ENCODE measurements at places on chromosomes 16 and 17.

DNA sequence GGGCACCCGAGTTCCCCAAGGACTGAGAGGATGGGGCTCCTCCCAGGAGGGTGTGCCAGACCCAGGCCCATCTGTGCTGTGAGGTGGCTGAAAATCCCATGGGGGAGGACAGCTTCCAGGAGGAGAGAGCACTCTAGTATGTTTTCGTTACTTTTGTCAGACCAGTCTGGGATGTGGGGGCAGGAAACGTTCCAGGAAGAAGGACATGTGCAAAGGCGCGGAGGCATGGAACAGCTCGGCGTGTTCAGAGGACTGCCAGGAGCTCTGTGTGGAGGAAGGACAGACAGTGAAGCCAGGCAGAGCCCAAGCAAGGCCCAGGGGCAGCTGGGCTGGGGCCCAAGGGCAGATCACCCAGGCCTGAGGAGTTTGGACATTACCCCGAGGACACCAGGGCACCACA, 7.0 kb downstream of the CA4 start:
- no peak for DNase-seq

DNA sequence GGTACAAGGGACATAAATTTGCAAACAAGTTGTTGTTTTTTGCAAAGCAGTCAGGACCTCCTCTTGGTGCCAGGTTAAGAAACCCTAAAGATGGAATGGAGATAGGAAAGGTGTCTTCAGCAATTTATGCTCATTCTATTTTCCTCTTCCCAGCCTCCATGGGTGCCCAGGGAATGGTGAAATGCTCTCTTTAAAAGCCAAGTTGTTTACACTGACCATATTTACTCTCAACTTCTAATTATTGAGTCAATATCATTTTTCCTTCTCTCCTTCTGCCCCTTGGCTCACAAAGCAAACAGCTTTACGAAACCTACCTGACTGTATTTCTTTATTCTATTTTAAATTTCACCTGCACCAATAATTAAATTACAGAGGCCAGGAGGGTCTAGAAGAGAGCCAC, 138.5 kb upstream of the IRX3 start:
- no peak for DNase-seq

GRCh38 chr17:31745964-31746600, 113.0 kb downstream of the COPRS start:
- DNase-seq: no peak

DNA sequence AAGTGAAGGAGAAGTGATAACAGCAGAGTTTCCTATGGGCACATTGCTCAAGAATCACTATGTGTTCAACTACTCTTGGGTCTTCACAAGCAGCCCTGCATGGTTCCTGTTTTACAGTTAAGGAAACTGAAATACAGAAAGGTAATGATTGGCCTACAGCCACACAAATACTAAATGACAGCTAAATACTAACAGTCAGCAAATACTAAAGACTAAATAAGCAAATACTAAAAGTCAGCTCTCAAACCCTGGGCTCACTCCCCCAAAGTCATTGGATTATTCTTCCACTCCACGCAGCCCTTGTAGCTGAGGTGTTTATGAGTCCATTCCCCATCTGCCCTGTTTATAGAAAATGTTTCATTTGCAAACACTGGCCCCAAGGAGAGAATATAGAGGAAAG, 372.7 kb upstream of the CDH11 start:
- DNase-seq: no peak

GRCh38 chr17:35129973-35130351, 8.5 kb downstream of the FNDC8 start:
- DNase-seq: no peak

DNA sequence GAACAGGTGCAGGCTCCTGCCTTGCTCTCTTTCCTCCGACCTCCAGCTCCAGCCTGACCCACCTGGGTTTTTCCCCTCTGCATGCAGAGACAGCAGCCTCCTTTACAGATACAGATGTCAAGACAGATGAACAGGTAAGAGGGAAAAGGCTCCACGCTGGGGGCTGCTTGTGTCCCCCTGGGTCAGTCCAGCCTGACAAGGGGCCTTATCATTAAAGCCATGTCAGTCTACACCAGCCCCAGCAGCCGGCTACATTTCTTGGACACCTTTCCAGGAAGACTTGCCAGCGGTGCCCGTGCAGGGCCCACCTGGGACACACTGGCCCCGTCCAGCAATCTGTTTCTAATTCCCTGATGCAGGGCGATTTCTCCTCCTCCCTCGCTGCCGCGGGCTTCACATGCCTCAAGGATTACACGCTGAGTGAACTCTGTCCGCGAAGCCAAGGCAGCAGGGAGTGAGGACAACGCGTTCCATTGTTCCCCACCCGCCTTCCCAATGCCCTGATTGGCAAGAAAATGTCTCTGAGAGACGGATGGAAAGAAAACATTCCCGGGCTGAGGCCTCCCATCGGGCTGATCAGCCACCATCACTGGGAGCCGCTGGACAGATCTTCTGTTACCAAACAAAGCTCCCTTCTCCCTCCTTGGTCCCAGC, 184.7 kb downstream of the C16orf95 start:
- no peak for DNase-seq

DNA sequence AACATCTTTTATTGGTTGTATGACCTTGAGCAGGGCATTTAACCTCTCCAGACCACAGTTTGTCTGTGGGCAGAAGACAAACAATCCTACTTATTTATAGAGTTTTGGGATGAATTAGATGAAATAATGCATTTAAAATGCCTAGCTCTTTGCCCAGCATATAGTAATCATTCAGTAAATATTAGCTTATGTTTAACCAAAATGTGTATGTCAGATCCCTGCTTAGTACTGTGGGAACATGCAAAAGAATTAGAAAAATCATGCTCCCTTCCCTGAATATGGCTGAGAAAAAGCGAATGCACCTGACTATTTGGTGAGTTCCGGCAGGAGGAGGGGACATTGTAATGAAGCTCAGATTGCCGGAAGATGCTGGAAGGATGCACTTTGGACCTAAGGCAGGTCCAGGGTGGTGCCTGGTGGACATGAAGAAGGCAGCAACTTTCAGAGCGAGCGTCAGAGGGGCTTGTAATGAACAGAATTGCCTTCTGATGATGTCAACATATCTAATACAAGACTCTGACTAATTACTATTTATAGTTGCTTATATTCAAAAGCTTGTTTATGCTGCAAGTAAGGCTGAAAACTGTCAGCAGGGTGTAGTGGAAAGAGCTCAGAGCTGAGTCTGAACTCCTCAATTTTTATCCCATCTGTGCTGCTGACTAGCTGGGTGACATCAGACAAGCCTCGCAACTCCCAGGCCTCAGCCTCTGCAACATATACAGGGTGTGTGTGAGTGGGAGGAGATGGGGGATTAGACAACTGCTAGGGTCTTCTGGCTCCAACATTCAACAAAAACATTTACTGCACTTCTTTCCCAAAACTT, 221.2 kb downstream of the PRKCA start:
- DNase-seq: no peak

GRCh38 chr16:61263400-61263799, 772.8 kb downstream of the CDH8 start:
- no peak for DNase-seq

DNA sequence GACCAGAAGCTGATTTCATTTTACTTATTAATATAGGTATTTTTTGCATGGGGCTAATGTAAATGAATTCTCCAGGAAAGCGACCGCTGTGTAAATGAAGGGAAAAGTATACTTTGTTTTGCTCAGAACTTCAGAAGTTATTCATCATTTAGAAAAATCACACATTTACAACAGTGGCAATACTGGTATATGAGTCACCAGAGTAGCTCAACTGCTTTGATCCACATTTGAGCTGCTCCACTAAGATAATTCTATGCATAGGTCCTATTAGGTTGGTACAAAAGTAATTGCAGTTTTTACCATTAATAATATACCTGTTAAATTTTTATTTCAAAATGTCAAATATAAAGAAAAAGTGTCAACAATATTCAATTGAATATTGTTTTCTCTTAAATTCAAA, 22.9 kb upstream of the DYNLRB2 start:
- no peak for DNase-seq

DNA sequence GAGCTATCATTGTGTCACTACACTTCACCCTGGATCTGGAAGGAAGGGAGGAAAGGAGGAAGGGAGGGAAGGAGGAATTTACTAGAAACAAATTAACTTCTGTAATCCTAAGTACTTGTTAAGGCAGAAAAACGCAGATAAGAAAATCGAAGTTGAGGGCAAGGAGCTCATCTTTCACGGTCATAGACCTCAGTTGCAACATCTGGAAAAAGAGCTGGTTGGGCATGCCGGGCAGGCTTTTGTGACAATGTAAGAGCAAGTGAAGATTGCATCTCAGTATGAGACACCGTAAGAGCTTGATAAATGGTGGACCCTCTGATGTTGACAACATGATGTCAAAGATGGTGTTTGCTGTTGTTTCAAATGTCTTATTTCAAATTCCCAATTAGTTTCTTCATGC, 721.5 kb downstream of the MAF start:
- peak; percentile 55 for DNase-seq

GRCh38 chr17:44002141-44002848, 2.1 kb upstream of the NAGS start:
- peak; percentile 16 for DNase-seq

- DNase-seq: peak; percentile 64
Observed at GRCh38 chr17:59331929-59332748, 684 bp downstream of the YPEL2 start.

DNA sequence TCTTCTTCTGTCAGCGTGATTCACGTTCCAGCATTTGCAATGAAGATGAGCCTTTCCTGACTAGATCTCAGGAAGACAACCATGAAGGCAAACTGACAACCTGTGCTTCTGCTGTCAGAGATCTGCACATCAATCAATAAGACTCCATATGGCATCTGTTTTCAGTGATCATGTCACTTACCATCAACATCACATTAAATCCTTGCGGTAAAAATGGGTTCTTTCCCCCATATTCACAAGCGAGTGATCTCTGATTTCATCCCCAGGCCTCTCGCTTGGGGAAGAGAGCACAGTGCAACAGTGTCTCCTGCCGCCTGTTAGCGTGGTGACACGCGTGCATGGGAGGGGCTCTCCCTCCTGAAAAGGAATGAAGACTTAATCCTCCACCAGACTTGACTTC, 11.1 kb downstream of the NACA2 start:
- DNase-seq: no peak

DNA sequence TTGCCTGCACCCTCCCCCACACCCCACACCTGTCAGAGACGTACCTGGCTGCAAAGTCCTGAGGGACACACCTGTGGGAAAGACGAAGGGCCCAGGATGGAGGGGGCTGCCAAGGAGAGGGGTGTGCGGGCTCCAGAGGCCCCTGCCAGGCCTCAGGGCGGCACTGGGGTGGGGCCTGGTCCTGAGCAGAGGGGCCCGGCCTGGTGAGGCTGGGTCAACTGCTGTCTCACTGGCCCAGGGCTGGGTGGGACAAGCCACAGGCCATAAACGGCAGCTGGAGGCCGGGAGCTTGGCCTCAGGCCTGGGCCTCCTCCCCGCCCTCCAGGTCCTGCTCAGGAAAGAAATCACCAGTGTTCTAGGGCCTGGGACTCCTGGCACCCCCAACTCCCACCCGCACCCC, 510 bp downstream of the TPSG1 start:
- no peak for DNase-seq

DNA sequence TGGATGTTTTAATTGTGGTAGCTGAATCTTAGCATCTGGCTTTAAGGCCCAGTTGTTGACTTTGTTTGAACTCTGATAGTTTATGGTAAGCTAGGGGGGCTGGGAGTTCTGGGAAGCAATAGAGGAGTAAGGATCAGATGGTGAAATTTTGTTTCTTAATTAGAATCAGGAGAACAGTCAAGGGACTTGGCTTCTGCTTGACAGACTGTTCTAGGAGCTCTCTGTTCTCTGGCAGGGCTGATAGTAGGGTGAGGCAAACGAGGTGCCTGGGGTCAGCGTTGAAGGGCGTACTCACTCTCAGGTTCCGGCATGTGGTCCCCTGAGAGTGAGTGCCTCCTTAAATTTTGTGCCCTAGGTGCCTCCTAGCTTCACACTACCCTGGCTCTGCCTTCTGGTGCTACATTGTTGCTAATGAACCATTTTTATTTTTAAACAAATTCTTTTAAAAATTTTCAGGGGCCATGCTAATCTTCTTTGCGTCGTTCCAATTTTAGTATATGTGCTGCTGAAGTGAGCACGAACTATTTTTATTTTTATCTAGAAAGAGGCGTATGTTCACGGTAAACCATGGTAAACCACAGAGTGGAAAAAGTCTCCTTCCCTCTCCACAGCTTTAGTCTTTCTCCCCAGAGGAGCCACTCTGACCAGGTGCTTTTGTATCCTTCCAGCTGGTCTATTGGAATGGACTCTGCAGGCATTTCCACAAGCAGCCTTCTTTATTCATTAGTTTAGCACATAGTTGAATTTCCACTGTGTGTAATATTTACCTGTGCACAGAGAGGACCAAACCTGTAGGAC, 19.7 kb downstream of the SLC7A6 start:
- DNase-seq: no peak

GRCh38 chr17:82396601-82397435, 21.3 kb upstream of the HEXD start:
- peak; percentile 83 for DNase-seq

GRCh38 chr17:57187391-57187790, 68.9 kb upstream of the MSI2 start:
- DNase-seq: no peak

- peak; percentile 71 for DNase-seq
Observed at GRCh38 chr16:75080205-75081029, 36.2 kb downstream of the LDHD start.

DNA sequence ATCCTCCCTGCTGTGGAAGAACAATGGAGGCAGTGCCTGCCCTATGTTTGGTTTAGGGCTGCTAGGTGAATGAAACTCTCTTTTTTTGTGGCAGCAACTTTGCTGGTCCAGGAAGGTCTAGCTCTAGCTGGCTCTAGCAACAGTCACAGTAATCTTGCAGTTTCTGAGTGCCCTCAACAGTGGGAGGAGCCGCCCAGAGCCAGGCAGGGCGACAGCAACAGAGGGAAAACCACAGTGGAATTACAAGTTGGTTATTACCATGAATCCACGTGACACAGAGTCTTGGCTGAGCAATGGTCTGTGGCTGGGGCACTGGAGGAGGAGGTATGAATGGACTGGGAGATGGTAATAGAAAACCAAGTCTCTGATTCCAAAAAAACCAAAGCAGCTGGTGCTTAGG, 10.3 kb downstream of the HSPB9 start:
- DNase-seq: peak; percentile 67

GRCh38 chr17:74485022-74485743, 18.7 kb downstream of the CD300A start:
- no peak for DNase-seq

GRCh38 chr16:67663151-67663876, 2.6 kb downstream of the PARD6A start:
- DNase-seq: peak; percentile 70

- DNase-seq: peak; percentile 67
Observed at GRCh38 chr17:18093616-18094408, 6.1 kb downstream of the DRG2 start.

Data from NB4 (cell line).